ENCODE measurements at places on chromosomes 11 and 22.

- DNase-seq = no peak
Observed at GRCh38 chr22:48708558-48709245, 1119.0 kb downstream of the BRD1 start.

DNA sequence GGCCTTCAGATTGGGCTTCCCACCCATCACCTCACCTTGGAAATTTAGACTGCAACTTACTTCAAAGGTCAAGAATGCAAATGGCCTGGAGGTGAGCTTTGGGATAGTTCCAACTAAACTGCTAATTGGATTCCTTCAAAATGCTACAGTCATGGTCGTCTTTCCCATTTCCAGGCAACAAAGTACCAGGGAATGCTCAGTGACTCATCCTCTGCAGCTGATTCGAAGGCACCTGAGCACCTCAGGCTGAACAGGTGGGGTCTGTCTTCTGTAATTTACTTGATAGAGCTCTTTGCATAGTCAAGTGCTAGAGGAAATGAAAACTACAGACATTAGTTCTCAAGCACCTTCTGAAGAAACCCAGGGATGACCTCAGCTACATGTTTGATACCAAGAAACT is 20.5 kb upstream of the FSHB start:
- no peak for DNase-seq

DNA sequence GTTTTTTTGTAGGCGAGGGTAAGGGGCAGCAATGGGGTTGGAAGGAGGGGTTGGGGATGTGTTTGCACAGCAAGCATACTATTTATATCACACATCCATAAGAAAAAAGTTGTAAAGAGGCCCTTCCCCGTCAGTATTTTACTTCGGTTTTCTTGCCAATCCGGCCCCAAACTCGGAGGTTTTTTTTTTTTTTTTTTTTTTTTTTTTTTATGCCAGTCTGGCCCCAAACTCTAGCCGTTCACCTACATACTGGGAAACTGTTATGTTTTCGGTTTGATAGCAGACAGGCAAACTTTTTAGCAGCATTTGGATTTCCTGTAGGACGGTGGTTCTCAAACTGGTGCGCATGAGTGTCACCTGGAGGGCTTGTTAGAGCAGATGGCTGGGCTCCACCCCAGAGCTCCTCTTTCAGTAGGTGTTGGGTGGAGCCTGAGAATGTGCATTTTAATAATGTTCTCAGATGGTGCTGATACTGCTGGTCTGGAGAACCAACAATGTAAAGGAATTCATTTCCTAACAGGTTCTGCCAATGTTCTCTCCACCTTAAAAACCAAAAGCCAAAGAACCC is 76.5 kb upstream of the ZBED5 start:
- peak; percentile 22 for DNase-seq

GRCh38 chr11:72018171-72018570 is 19.5 kb downstream of the IL18BP start:
- DNase-seq = no peak

GRCh38 chr22:17513612-17514011 is 49.7 kb upstream of the SLC25A18 start:
- DNase-seq = no peak

DNA sequence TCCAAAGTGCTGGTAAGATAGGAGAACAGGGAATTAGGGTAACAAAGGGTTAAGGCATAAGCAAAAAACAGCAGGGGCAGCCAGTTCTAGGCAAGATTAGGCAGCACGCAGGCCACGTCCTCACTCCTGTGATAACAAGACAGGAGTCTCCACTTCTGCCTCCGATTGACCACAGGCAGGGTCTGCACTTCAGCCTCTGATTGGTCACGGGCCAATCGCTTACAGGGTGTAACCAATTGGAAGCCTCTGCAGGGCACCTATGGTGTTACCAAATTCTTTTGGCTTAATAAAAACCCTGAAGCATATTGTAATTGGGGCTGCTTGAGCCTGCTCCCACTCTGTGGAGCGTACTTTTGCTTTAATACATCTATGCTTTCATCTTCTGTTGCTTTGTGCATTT is 12.2 kb upstream of the GSTP1 start:
- DNase-seq = no peak

DNA sequence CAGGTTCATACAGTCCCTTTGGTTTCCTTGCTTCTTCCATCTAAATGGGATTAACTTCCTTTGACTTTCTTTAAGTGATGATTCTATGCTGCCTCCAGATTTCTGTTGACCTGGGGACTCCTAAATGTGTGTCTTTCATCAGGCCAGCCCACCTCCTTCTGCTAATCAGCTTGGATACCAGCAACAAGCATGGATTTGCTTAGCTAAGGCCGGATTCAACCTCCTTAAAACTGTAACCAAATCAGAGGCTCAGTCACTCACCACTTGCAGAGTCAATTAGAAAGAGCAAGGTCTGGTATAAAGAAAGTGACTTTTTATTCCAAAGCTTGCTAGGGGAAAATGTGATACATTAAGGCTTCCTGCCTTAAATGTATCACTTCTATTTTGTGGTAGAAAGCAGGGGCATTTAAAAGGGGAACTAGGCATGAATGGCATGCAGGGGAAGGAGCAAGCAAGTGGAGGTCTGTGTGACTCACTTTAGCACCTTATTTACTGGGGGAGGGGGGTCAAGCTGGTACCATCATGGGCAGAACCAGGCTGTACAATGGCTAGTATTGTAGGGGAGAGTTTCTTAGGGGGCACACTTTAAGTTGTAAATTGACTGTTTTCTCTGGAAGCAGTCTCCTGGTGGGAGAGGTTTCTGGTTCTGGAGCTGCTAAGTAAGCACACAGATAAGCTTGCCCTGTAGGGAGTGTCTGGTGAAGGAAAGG is 239.0 kb upstream of the PDGFD start:
- DNase-seq = no peak

- DNase-seq = no peak
Observed at GRCh38 chr11:112481431-112481830, 220.8 kb upstream of the PLET1 start.

DNA sequence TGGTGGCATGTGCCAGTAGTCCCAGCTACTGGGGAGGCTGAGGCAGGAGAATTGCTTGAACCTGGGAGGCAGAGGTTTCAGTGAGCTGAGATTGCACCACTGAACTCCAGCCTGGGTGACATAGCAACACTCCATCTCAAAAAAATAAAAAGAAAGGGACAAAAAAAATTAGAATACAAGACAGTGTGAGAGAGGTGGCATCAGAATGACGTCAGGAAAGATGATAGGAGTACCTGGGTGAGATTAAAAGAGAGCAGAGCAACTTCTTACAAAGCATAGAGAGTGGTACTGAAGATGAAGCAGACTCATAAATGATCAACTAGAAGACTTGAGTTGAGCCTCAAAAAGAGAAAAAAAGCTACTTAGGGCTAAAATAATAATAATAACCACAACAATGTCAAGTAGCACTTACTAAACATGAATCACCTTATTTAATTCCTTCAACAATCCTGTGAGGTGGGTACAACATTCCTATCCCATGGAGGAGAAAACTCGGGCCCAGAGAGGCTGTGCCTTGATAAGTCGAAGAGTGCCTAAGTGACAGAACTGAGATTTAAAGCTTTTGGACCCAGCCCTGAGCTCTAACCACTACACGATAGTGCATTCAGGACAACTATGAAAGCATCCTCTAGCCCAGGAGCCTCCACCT is 5.2 kb upstream of the SLN start:
- DNase-seq = no peak

DNA sequence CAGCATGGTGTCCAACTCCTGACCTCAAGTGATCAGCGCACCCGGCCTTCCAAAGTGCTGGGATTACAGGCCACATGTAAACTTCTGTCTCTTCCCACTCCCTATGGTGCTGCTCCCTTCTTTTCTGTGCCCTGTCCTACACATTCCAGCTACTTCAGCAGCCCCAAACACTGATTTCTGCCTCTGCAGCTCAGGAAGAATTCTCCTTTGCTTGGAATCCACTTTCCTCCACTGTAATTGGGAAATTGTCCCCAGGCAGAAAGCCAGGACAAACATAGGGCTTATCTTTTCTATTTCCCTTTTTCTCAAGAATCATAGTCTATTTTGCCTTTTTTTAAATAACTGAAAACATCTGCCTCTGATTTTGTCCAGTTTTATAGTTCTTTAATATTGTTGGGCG is 21.3 kb upstream of the DRG1 start:
- no peak for DNase-seq

DNA sequence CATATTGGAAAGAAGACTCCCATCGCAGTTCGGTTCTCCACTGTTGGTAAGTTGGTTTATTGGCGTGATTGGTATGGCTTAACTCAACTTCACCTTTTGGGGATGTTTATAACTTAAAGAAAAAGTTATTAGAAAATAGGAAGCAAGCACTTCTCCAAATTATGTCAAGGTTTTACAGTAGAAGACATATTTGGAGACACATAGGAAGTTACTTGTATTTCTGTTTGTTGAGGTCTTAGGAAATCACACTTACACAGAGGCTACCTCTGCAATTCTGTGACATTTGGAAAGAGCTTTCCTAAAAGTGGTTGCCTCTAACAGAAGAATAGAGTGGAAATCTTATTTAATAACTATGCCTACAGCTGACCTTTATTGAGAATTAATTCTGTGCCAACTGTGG is 12.3 kb downstream of the CAT start:
- no peak for DNase-seq

- DNase-seq = no peak
Observed at GRCh38 chr11:16773981-16774935, 35.8 kb downstream of the C11orf58 start.

- DNase-seq = no peak
Observed at GRCh38 chr11:122367809-122368231, 251.8 kb upstream of the BLID start.

DNA sequence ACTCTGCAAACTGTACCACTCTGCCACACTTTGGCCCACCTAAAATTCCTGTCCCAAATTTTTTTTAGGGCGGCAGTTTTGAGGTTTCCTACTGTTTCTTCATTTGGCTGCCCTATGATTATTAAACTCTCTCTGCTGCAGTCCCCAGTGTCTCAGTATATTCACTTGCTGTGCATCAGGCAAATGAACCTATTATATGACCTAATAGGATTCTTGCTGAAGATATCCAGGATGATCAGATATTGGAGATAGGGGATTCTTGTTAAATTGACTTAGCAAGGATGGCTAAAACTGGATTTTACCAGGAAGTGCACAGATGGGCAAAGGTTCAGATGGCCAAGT is 410.8 kb upstream of the DDI1 start:
- no peak for DNase-seq
